Right renal cortex interstitium (tissue), 3 donors: ENCODE measurements at places on chromosomes 1 and 21.

GRCh38 chr21:46079352-46080170 lies 18.4 kb upstream of the COL6A2 start:
- no peak for DNase-seq

DNA sequence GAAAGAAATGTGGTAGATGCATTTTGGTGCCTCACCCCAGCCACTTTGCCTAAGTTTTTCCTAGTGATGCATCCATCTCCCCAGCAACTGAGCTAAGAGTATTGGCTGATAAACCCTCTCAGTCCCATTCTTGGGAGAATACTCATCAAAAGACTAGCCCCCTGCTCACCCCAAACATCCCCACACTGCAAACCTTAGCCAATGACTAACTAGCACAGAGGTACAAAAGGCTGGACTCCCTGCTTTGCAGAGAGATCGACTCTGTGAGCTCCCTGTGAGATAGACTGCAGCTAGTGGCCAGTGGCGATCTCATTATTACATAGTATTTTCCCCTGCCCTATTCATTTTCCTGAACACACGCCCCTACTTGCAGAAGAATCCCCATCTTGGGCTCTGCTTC lies 155.3 kb downstream of the HHIPL2 start:
- no peak for DNase-seq

- no peak for DNase-seq
These were observed 117.3 kb upstream of the IRF2BP2 start for GRCh38 chr1:234727018-234727940.

- DNase-seq, result no peak
These were observed 616.9 kb downstream of the AJAP1 start for GRCh38 chr1:5271264-5271663.

DNA sequence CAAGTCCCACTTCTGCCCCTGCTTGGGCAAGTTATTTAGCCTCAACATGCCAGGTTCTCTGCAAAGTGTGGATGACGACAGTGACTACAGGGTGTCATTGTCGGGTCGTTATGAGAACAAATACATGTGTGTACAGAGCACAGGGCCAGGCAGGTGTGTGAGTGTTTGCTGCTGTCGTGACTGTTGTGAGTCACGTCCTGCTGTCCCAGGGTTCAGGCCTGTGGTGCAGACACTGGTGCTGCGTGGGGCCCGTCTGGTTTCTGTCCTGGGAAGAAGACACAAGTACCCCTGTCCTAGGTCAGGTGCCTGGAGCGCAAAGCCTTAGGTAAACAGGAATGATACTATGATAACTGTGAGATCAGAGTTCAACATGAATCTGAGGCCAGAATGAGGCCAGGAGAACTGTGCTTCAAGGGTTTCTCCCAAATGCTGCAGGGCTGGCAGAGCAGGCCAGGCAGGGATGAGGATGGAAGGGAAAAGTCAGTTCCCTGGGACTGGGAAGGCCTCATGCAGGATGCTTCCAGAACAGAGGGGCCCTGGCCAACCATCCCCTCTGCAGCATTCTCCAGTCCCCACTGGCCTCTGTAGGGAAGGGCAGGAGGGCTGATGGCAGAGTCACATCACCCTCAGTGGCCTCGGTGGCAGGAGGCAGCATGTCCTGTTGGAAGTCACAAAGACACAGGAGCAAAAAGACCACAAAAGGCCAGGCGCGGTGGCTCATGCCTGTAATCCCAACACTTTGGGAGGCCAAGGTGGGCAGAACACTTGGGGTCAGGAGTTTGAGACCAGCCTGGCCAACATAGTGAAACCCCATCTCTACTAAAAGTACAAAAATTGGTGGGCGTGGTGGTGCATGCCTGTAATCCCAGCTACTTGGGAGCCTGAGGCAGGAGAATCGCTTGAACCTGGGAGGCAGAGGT lies 15.7 kb downstream of the GPR157 start:
- no peak for DNase-seq

- no peak for DNase-seq
These were observed 54.8 kb upstream of the SYNC start for GRCh38 chr1:32757213-32757895.

DNA sequence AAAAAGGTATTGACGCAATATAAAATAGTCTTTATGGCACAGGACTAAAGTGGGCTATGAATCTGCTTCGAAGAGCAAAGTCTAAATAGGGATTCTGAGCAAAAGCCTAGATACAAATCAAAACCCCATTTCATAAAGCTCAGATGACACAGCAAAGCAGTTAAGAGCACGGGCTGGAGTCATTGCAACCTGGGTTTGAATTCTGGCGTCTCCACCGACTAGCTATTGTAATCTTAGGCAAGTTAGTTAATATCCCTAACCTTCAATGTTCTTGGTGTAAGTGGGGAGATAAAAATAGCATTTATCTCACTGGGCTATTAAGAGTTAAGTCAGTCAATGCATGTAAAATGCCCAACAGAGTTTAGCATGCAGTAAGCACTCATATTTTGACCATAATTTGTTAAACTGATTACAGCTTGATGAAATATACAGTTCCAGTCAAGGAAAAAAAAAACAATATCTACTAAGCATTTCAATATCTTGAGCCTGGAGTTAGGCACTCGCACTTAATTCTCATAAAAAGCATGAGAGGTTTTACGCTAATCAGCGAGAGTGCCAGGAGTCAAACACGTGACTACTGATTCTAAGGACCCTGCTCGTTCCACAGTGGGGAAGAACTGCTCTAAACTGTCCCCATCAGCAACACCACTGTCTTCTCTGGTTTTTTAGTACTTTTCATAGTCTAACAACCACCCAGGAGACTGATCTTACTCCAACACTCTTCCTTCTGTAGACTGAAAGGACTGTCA lies 75.5 kb downstream of the JAK1 start:
- DNase-seq, result no peak

- no peak for DNase-seq
These were observed 181.9 kb upstream of the B3GALT2 start for GRCh38 chr1:193368302-193368701.

DNA sequence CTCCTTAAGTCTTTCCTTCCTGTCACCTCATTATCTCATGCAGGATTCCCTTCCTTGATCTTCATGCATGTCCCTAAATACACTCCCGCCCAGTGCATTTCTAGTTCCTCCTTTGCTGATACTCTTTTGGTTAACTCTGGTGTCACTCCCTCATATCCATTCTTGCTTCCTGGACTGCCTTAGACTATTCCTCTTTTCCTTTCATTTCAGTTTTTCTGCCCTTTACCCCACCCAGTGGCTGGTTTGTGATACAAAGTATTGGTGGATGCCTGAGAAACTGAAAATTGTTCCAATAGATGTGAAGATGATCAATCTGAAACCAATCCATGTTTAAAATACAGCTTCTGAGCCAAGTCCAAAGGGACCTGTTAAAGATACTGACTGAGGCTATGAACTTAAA lies 553.8 kb upstream of the CAMK1G start:
- DNase-seq, result no peak

DNA sequence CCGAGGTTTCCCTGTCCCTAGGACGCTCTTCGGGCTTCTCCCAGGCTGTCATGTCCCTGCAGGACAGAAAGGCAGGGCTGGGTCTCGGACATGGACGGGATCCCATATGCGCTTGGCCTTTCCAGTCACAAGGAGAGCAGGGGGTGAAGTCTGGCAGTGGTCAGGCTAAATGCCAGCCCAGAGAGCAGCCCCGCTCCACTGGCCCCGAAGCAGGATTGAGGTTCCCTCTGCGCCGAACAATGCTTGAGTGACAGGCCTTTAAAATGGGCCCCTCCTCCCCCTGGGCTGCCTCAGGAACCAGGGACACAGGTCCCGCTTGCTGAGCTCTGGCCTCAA lies 12.7 kb downstream of the DRAXIN start:
- DNase-seq, result no peak

- DNase-seq, result no peak
These were observed 160.5 kb upstream of the CACYBP start for GRCh38 chr1:174839211-174839610.

- peak; percentile 58 for DNase-seq
These were observed 162.4 kb downstream of the TPR start for GRCh38 chr1:186212568-186213224.

DNA sequence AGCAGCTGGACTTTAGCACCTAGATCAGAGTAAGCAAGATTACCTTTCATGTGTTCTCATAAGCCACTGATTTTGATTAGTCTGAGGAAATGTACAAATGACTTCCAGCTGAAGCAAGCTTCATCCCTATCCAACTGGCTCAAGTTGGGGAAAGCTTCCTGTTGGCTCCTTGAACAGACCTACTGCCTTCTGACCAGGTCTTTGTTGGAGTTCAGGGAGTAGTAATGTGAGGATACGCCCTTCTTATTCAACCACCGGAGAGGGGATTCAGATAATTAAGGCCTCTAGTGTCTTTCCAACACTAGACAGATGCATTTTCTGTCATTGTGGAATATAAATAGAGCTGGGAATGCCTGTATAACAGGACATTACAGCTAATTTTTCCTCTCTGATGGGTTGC lies 268.9 kb downstream of the TGFB2 start:
- no peak for DNase-seq

- no peak for DNase-seq
These were observed 14.6 kb downstream of the MED18 start for GRCh38 chr1:28343405-28343804.

DNA sequence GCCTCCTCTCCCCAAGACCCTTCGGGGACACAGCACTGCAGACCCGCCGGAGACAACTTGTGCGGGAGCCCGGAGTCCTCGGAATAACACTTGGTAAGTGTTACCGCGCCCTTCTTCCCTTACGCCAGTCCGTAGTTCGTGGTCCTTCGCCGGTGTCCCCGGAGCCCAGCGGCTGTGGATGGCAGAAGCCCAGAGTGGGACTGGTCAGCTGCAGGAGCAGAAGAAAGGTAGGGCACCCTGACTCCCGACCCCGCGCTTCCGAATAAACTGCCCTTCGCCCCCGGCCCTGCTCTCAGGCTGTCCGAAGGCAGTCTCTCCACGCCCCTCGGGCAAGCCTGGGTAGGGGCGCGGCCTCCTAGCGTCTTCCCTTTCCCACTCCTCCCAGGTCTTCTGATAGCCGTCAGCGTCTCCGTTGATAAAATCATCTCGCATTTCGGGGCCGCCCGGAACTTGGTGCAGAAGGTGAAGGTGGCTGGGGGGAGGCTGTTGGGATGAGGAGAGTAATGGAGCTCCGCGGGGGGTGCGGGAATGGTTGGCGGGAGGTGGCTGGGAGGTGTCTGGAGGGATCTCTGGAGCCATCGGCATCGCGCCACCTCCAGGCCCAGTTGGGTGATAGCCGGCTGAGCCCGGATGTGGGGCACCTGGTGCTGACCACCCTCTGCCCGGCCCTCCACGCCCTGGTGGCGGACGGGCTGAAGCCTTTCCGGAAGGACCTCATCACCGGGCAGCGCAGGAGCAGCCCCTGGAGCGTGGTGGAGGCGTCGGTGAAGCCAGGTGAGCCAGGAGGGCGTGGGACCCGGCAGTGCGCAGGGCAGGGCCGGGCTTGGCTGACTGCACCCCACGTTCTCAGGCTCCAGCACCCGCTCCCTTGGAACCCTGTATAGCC lies 4.3 kb downstream of the RUSC1 start:
- no peak for DNase-seq

- DNase-seq, result no peak
These were observed 35.8 kb downstream of the EVI5 start for GRCh38 chr1:92749024-92749634.

- no peak for DNase-seq
These were observed 41.6 kb downstream of the SSBP3 start for GRCh38 chr1:54364582-54364981.

GRCh38 chr21:33458861-33459260 lies 20.9 kb downstream of the TMEM50B start:
- no peak for DNase-seq

DNA sequence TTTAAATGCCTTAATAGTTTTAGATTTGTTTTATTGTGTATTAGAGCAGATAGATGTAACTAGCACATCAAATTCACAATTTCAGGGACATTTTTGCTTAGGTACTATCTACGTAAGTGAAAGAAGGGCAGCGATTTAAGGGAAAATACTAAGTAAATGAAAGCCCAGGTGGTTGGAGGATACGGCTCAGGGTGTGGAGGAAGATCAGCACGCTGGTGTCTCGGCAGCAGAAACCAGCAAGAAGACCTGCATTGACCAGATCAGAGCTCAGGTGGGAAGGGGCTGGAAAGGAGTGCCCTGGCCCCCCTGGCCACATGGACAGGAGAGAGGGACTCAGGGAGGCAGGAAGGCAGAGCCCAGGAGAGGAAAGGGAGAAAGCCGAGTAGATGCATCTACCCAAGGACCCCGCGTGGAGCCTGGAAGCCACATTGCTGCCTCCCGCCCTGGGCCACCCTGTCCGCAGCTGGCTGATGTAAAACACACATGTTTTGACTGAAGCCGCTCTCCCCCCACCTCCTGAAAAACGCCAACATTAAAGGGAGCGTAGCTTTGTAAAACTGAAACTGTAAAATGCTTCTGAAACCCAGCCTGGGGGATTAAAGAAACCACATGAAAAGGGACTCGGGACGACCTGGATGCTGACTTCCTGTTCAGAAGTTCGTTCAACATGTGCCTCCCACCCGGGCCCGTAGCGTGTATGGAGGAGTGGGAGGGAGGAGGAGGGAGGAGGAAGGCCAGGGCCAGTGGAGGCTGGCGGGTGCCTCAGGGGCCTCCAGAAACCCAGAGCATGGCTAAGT lies 72.6 kb upstream of the TARDBP start:
- no peak for DNase-seq

DNA sequence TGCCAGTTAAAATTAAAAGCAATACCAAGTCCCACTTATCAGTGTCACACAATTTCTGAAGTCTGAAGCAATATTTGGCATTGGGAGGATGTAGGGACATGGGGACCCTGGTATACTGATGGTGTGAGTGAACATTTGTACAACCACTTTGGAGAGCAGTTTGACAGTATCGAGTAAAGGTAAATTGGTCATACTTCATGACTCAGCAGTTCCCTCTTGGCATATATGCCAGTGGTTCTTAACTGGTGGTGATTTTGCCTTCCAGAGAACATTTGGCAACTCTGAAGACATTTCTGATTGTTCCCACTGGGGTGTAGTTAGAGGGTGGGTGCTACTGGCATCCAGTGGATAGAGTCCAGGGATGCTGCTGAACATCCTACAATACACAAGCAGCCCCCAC lies 19.7 kb downstream of the FMOD start:
- DNase-seq, result no peak
